ENCODE measurements at places on chromosomes 4 and X. TPM values are rescaled to one million over a fixed set of nuclear protein-coding genes. Genes with fewer than 3 reads are reported as not detected.
A peak's percentile ranks its signal among the peaks of the same experiment; 100 is the strongest.

GRCh38 chr4:150960818-150961217 lies 54.3 kb downstream of the LRBA start:
- DNase-seq, result peak; percentile 24

DNA sequence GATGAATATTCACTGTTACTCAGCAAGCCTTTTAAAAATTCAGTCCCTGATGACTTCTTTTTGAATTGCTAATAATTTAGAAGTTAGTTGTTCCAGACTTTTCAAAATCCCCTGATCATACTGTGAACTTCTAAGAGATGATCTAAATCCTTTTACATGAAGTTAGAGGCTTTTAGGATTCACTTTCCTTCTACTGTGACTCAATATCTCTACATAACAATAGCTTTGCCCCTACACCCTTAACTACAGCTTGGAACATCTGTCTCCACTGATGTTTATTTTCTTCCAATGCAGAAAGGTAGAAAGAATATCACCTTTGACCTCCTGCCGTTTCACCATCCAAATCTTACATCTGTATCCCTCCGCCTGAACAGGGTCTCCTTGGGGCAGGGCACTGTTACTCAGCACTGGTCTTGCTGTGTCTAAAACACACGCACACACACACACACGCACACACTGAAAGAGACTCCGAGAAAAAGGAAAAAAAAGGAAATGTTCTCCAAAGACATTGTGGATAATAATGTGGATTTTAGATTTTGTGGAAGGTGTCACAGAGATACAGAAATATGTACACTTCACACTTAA lies 111.6 kb upstream of the GPRIN3 start:
- DNase-seq, result no peak

- DNase-seq, result peak; percentile 39
Observed at GRCh38 chrX:153970357-153971123, 1.1 kb downstream of the HCFC1 start.

Gene IL21
- not detected for total RNA-seq
